ENCODE measurements at places on chromosomes 7 and 10.

DNA sequence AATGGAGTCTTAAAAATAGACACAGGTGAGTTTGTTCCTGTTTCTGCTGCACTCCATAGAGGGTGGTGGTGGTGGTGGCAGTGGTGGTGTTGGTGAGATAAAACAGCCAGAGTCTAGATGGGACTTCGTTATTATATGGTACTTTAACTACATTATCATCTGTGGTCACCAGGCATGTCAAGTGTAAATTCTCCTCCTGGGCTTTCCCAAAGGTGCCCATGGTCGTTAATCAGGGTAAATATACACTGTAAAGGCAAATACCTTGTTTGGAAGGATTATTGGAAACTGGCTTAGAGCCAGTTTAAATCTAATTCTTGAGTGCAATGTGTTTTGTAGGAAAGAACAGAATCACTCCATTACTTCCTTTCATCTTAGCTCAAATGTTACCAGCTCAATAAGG lies 21.5 kb upstream of the COMMD3 start:
- no peak for DNase-seq

DNA sequence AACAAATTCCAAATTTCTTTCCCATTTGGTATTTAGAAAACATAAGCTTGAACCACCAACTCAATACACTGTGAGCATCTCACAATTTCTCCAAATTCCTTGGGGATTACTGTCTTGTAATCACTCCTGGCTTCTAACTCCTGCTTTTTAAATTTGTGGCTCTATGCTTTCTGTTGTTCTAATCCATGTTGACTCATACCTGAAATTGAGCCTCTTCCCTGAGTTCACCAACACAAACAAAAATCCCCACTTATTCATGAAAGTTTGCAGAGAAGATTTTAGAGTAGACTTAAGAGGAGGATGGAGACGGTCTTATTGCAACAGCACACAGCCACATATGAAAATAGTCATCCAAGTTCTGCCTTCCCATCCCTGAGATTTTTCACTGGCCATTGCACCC lies 252.5 kb downstream of the PTEN start:
- no peak for DNase-seq

DNA sequence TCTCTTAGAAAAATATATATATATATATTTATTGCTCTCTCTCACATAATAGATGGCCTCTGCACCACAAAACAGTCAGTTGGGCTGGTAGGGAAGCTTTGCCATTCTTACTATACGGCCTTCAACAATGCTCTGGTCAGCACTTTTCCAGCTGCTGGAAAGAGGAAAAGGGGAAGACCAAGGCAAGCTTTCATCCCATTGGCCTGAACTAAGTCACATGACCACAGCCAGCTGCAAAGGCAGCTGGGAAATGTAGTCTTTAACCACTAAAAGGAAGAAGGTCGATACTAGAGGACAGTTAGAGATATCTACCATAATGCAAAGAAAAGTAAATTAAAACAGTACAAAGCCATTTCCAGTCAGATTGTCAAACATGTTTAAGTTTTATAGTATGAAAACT lies 58.4 kb upstream of the MACROH2A2 start:
- DNase-seq: peak; percentile 2

- DNase-seq: no peak
Observed at GRCh38 chr7:69696686-69697685, 98.7 kb downstream of the AUTS2 start.

DNA sequence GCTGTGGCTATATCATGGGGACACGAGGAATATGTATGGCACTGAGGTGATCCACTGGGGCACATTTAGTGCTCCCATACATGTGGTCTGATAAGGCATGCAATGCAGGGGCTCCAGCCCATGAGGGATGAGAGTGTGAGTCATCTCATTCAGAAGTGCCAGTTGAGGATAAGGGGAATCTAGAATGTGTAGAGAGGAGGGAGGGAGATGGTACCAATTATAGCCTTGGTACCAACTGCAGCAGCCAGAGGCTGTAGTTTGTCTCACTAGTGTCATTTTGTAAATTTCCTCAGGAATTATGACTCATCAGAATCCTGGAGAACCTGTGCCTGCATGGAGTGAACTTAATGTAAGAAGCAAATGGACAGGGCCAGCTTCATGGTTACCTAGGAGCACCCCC lies 46.2 kb downstream of the LAMB4 start:
- no peak for DNase-seq

GRCh38 chr10:60611291-60611747 lies 167.0 kb upstream of the CDK1 start:
- DNase-seq: no peak

GRCh38 chr10:113665806-113666354 lies 2.0 kb upstream of the NRAP start:
- DNase-seq: no peak

- DNase-seq: no peak
Observed at GRCh38 chr7:801940-802381, 30.3 kb upstream of the SUN1 start.

DNA sequence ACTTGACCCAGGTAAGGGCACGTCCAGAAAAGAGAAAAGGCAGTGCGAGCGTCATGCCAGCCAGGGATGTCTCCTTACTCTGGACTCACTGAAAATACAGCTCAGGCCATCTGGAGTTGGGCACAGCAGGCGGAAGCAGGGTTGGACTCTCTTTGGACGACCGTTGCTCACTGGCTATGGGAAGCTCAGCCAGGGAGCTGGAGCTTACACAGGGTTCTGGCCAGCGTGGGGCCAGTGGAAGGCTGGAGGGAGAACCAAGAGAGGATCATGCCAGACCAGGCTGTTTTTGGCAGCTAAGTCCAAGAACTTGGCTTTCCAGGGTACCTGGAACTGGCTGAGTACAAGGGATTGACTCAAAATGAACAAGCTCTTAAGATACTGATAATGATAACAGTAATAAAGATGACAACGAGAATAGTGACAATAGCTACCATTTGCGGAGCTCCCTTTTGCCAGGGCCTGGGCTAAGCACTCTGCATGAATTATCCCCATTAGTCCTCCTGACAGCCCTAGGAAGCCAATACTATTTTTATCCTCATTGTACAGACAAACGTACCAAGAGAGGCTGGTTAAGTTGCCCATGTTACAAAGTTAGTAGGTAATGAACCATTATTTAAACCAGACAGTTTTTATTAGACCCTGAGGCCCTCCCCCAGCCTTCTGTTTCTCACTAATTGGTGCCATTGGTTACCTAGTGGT lies 177.6 kb downstream of the PTPN20 start:
- no peak for DNase-seq

GRCh38 chr10:109898666-109899355 lies 24.5 kb downstream of the XPNPEP1 start:
- DNase-seq: no peak

- DNase-seq: peak; percentile 56
Observed at GRCh38 chr10:97701438-97702069, 12.0 kb upstream of the MARVELD1 start.

DNA sequence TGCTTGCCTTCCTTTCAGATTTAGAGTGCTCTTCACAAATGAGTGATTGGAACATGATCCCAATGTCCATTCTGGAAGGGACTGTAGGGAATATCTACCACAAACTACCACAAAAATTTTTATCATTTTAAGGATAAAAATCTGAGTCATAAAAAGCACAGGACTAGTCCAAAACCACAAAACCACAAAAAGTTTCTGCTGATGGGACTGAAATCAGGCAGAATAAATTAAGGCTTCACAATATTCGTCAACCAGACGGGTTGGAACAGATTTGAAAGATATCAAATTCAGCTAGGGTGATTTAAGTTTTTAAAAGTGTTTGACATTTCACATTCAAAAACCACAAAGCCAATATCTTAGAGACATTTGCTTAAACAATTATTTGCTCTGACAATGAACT lies 100.1 kb upstream of the PTN start:
- DNase-seq: no peak

GRCh38 chr7:156845379-156846101 lies 47.4 kb downstream of the LMBR1 start:
- no peak for DNase-seq

- DNase-seq: no peak
Observed at GRCh38 chr10:125424191-125424847, 258.6 kb downstream of the TEX36 start.

All from CD4-positive, alpha-beta memory T cell (primary cell).